ENCODE measurements at places on chromosomes 5 and 9.
A peak's percentile ranks its signal among the peaks of the same experiment; 100 is the strongest.

- no peak for DNase-seq
These were observed 178.3 kb downstream of the HSPA4 start for GRCh38 chr5:133229931-133230664.

GRCh38 chr9:77820293-77820954, 172.3 kb upstream of the GNA14 start:
- DNase-seq: no peak

DNA sequence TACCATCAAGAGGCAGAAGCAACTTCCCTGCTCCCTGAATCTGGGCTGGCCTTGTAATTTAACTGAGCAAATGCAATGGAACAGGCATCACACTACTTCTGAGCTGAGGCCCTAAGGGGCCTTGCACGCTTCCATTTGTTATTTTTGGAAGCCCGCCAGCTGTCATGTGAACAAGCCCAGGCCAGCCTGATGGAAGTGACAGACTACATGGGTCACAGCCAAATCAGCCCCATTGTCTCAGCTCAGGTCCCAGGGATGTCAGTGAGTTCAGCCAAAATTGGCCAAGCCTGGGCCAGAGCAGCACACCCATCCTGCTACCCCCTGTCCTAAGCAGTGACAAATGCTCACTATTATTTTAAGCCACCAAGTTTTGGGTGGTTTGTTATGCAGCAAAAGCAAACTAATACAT, 72.8 kb downstream of the PRRT1B start:
- DNase-seq: no peak

DNA sequence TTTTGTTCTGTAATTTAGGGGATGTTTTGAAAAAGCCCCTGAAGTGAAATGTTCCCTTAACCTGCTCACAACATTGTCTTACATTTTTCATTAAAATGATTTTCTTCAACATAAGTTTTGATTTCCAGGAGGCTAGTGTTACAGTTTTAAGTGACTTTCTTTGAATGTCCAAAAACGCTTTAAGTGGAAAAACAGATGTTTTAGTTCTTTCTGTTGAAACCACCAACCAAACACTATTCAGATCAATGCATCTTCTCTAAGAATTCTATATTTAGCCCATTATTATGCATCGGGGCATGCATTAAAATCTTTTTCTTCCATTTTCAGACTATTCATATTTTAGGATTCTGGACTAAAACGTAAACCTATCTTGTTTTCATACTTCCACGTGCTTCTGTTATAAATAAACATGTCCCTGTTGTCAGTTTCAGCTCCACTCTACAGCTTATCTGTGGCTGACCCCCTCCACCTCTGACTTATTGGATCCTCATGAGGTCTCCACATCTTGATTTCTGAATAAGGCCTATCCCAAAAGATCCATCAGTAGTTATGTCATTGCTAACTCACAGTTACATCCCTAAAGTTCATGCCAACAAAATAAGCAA, 882.3 kb upstream of the SEMA6A start:
- no peak for DNase-seq

GRCh38 chr9:71602652-71603051, 165.7 kb downstream of the CEMIP2 start:
- no peak for DNase-seq

DNA sequence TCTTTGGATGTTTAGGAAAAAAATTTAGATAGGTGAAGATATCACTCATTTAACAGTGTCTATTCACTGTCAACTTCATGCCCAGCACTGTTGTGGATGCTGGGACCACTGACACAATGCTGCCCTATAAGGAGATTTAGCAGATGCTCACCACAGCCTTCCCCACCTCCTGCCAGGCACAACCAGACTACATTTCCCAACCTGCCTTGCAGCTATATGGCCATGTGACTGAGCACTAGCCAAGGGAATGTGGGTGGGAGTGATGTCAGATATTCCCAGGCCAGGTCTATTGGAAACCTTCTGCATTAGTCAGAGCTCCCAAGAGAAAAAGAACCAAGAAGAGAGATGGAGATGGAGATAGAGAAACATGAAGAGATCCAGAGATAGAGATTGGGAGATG, 302.6 kb upstream of the TAS2R1 start:
- no peak for DNase-seq

DNA sequence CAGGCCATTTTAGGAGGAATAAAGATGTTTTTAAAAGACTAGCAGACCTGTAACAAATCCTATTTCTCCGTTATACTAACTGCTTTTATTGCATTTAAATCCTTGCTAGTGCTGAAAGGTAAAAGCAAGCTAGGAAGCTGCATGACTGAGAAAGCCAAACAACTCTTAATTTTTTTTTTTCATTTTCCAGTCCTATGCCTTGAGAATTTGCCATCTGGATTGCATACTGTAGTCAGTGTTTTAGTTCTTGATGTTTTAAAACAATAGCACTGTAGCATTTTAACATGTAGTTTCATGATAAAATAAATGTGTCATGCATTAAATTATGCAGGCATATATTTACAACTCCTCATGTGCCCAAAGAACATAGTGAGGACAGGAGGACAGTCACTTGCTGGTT, 108.4 kb upstream of the FGF10 start:
- DNase-seq: no peak

GRCh38 chr9:23826120-23826629, at the start of gene ELAVL2:
Gene ELAVL2 (minus strand): TSS chr9:23826240. CDS start chr9:23762234, 64,006 bp downstream.
- DNase-seq: peak; percentile 30

GRCh38 chr5:141691867-141692532, 10.0 kb upstream of the ARAP3 start:
- DNase-seq: peak; percentile 80

DNA sequence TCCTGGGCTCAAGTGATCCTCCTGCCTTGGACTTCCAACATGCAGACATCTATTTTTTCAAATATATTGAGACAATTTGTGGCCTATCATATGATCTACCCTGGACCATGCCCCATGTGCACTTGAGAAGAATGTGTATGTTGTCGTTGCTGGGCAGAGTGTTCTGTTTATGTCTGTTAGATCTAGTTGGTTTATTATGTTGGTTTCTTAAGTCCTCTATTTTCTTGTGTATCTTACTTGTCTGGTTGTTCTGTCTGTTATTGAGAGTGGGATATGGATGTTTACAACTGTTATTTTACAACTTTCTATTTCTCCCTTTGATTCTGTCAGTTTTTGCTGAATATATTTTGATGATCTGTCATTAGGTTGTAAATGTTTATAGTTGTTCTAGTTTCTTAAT, 10.2 kb upstream of the TMEM171 start:
- DNase-seq: no peak

GRCh38 chr9:5756633-5757032, 76.3 kb downstream of the ERMP1 start:
- DNase-seq: no peak

GRCh38 chr9:70073756-70074155, 30.1 kb downstream of the MAMDC2 start:
- DNase-seq: no peak

- no peak for DNase-seq
These were observed 275.2 kb downstream of the CDH9 start for GRCh38 chr5:26763215-26763614.

GRCh38 chr9:36929350-36929675, 104.8 kb downstream of the PAX5 start:
- no peak for DNase-seq

- DNase-seq: no peak
These were observed 8.7 kb downstream of the GAPT start for GRCh38 chr5:58499941-58500340.

DNA sequence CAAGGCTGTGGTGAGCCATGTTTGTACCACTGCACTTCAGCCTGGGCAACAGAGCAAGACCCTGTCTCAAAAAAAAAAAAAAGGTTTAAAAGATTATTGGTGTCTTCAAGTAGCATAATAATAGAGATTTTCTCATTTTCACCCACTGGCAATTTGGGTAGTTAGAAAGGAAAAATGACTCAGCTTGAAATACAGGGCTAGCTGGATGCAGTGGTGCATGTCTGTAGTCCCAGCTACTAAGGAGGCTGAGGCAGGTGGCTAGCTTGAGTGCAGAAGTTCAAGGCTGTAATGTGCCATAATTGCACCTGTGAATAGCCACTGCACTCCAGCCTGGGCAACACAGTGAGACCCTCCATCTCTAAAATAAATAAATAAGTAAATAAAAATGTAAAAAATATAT, 111.1 kb downstream of the ARRDC3 start:
- DNase-seq: no peak

GRCh38 chr9:12813960-12814876, 39.4 kb downstream of the LURAP1L start:
- no peak for DNase-seq

DNA sequence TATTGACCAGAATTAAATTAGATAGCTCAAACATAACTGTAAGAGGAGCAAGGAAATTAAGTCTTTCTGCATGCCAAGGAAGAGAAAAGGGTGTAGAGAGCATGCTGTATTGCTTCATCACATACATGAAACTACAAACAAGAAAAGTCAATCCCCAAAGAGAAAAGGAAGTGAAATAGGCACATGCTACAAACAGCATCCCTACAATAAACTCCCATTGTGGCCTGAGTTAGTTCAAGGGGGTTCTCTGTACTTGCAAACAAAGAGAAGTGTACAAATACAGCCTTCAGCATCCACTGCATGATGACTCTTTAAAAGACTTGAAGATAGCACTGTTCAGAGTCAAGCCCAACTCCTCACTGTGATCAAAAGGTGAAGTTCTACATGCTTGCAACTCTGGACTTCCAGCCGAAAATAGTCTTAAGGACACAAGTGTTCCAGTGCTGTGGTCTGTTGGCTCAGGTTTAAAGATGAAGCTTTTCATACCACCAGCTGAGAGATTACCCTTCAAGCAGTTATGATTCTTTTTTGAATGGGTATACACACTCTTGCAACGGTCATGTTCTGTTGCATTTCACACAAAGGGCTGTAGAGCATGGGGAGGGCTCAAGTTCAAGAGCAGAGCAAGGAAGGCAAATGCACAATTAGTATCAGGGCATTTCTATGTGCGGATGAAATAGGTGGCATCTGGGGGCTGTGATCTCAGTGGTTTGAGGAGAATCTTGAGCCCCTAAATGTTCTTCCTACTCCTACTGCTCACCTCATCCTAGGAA, 534.5 kb downstream of the EBF1 start:
- DNase-seq: no peak

- DNase-seq: no peak
These were observed 19.1 kb downstream of the PDGFRB start for GRCh38 chr5:150136305-150137167.

DNA sequence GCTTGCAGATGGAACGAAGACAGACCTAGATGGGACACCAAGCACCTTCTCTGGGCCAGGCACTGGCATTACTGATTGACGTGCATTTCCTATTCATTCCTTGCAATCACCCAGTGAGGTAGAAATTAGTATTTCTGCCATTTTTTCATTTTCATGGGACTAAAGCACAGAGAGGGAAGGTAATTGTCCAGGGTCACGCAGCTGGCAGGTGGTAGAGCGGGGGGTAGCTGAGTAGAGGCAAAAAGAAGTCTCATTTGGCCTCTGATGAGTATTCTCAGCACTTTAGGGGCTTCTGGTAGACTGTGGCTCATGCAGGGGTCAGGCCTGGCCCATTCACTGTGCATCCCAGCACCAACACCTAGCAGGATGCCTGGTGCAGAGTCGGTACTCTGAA, 19.5 kb upstream of the DUSP1 start:
- no peak for DNase-seq

DNA sequence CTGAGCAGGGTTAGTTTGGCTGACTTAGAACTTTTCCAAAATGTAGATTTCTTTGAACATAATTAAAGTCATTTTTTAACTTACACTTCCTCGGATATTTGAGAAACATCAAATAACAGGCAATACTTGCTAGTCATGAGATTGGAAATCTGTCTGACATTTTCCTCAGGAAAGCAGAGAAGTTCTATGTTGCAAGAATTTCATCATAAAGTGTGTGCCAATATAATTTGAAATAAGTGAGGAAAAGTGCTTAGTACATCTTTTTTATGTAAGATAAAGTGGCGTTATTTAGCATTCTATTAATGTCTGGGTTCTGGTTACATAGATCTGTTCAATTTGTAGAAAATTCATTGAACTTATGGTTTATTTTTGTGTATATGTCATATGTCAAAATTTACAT, 48.7 kb upstream of the C5orf47 start:
- DNase-seq: no peak

- no peak for DNase-seq
These were observed 27.3 kb downstream of the MACROH2A1 start for GRCh38 chr5:135371622-135372232.

DNA sequence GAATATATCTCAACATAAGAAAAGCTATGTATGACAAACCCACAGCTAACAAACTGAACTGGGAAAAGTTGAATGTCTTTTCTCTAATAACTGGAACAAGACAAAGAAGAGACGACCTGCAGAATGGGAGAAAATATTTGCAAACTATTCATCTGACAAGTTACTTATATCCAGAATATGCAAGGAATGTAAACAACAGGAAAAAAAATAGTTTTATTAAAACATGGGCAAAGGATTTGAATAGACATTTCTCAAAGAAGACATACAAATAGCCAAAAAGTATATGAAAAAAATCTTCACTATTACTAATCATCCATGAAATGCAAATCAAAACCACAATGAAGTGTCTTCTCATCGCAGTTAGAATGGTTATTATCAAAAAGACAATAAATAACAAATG, 181.7 kb upstream of the TLX3 start:
- no peak for DNase-seq

DNA sequence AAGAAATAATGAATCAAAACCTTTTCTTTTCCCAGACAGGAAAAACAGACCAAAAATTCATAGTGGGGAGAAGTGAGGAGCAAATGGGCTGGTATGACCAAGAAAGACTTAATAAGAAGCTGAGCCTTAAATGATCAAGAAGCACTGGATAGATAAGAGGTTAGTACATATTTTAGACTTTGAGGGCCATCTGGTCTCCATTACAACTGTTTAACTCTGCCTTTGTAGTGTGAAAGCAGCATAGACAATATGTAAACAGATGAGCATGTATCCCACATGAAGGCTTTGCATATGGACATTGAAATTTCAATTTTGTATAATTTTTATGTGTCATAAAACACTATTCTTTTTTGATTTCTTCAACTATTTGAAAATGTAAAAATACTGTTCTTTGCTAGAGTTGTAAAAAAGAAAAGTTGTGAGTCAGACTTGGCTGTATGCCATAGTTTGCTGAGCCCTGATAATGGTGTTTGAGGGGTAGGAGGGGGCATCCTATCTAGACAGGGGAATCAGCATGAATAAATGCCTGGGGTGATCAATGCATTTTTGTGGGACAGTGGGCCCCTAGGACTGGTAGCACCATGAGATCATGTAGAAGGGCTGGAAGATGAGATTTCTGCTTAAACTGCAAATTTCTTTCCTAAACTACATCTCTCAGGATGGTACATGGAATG, 91.8 kb upstream of the GPR151 start:
- no peak for DNase-seq

DNA sequence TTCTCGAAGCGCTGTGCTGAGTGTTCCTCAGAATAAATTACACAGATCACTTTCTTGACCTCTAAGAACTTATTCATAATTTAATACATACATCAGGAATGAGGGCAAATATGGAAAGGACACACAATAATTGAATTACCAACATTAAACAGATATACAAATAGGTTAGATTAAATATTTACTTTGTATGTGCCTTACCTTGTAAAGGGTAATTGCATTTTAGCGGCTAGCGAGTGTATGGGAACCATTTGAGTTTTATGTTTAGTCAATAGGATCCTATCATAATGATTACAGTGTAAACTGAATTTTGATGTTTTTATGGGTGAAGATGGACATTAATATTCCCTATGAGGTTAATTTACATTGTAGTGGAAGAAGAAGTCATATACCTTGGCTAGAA, 1187.1 kb upstream of the WWC1 start:
- DNase-seq: no peak

GRCh38 chr5:136076067-136076466, 47.3 kb downstream of the TGFBI start:
- DNase-seq: no peak
